Kidney (tissue), 22 donors: ENCODE measurements at places on chromosomes 7 and 10. TPM values are rescaled to one million over a fixed set of nuclear protein-coding genes. Genes with fewer than 3 reads are reported as not detected.

- peak overlapping the region; percentile 70 for H3K4me3 ChIP-seq
- no peaks in the 10 kb centered on the region for H3K36me3 ChIP-seq
- peaks cover 7% of the 10 kb centered on the region for H3K4me1 ChIP-seq
These were observed 589 bp downstream of the LDB1 start for GRCh38 chr10:102119417-102120141.

GRCh38 chr10:31399171-31399570 is 80.2 kb downstream of the ZEB1 start:
- DNase-seq, result no peak
- H3K27ac ChIP-seq, result no peak overlapping the region
- no peaks in the 10 kb centered on the region for H3K4me1 ChIP-seq

GRCh38 chr7:113076703-113077102 is 9.9 kb downstream of the GPR85 start:
- H3K4me1 ChIP-seq, result no peaks in the 10 kb centered on the region
- H3K36me3 ChIP-seq, result no peaks in the 10 kb centered on the region
- H3K4me3 ChIP-seq, result no peak overlapping the region
- DNase-seq, result no peak

GRCh38 chr7:113374955-113375354 is 256.6 kb upstream of the SMIM30 start:
- H3K4me3 ChIP-seq, result no peak overlapping the region
- H3K36me3 ChIP-seq, result no peaks in the 10 kb centered on the region
- H3K27me3 ChIP-seq, result no peaks in the 10 kb centered on the region
- DNase-seq, result no peak
- no peaks in the 10 kb centered on the region for H3K4me1 ChIP-seq

DNA sequence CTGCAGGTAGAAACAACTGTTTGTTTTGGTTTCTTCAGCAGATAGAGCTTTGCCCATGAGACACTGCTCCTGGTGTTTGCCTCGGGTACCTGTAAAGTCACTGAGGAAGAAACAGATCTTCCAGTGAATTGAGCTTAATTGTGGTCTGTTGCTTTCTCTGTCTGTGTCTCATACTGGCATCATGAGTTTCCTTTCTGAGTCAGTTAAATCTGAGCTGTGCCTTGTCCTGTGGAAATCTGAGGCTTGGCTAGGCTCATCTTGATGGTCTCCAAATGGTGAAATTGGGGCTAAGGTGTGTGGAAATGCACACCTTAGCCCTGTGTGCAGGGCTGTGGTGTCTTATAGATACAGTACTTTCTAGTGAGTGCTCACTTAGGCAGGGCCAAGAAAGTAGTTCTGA is 67.4 kb downstream of the GBF1 start:
- no peaks in the 10 kb centered on the region for H3K36me3 ChIP-seq
- no peak for DNase-seq
- no peak overlapping the region for H3K4me3 ChIP-seq

Gene TACC2
- 81.0 TPM for total RNA-seq

DNA sequence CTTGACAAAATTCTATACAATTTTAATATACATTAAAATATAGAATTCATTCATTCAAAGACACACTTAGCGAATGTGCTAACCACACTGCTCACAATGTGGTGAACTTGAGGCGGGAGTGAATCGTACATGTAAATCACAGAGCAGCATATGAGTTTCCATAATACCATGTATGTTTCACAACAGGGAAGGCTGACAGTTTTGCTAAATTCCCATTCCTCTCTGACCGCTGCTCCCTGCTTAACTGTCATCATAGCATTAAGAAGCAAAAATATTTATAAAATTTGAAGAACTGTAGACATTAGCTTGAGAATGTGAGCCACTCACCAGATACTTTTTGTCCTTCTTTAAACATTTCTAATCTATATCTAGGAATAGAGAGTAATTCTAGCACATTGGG is 763.3 kb downstream of the MAGI2 start:
- no peaks in the 10 kb centered on the region for H3K27me3 ChIP-seq
- no peak for DNase-seq
- H3K4me3 ChIP-seq, result no peak overlapping the region
- H3K4me1 ChIP-seq, result no peaks in the 10 kb centered on the region

- H3K27me3 ChIP-seq, result no peaks in the 10 kb centered on the region
- no peak overlapping the region for H3K4me3 ChIP-seq
- H3K36me3 ChIP-seq, result no peaks in the 10 kb centered on the region
- H3K4me1 ChIP-seq, result no peaks in the 10 kb centered on the region
- peak; percentile 87 for DNase-seq
- H3K27ac ChIP-seq, result no peak overlapping the region
These were observed 193.8 kb upstream of the CCDC6 start for GRCh38 chr10:60099998-60100747.

Gene SEMA3C
- total RNA-seq, result 17.2 TPM

- H3K4me3 ChIP-seq, result no peak overlapping the region
- no peaks in the 10 kb centered on the region for H3K36me3 ChIP-seq
- DNase-seq, result no peak
- H3K4me1 ChIP-seq, result no peaks in the 10 kb centered on the region
- H3K27ac ChIP-seq, result peak overlapping the region; percentile 43
- H3K27me3 ChIP-seq, result no peaks in the 10 kb centered on the region
These were observed 20.3 kb downstream of the CFAP46 start for GRCh38 chr10:132921818-132922807.

Gene CPXM2
- total RNA-seq, result 18.1 TPM

DNA sequence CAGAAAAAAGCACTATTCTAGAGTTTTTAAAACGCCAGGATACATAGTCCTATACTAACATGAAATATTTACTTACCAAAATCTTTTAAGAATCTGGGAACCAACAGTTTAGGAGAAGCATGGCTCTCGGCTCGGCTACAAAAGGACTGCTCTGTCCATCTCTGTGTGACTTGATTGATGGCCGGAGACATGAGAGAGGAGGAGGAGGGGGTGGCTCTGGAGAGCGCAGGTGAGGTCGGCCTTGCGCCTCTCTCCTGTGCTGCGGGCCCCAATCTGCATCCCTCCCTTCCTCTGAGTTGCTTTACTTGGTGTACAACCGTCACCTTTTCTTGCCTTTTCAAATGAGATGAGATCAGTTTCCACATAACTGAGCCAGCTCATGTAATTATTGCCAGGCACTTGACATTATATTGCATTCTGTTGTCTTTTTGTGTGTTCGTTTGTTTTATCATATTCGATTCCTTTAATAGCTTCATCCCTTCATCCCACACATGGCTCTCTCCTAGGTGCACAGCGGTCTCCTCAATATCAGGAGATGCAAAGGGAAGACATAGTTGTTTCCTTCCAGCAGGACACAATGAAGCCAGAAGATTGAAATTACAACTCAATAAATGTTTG is 87.8 kb upstream of the KLF6 start:
- H3K4me1 ChIP-seq, result peaks cover 3% of the 10 kb centered on the region
- H3K36me3 ChIP-seq, result no peaks in the 10 kb centered on the region
- H3K4me3 ChIP-seq, result no peak overlapping the region
- no peaks in the 10 kb centered on the region for H3K27me3 ChIP-seq
- no peak for DNase-seq

GRCh38 chr7:107172276-107173032 is 3.7 kb downstream of the HBP1 start:
- no peak for DNase-seq
- no peaks in the 10 kb centered on the region for H3K4me1 ChIP-seq
- no peaks in the 10 kb centered on the region for H3K27me3 ChIP-seq

- no peaks in the 10 kb centered on the region for H3K27me3 ChIP-seq
- peak; percentile 80 for DNase-seq
- H3K27ac ChIP-seq, result peak overlapping the region; percentile 39
- H3K4me1 ChIP-seq, result peaks cover 2% of the 10 kb centered on the region
- peak overlapping the region; percentile 70 for H3K4me3 ChIP-seq
These were observed 719 bp downstream of the DPY19L1 start for GRCh38 chr7:35036361-35037171.

DNA sequence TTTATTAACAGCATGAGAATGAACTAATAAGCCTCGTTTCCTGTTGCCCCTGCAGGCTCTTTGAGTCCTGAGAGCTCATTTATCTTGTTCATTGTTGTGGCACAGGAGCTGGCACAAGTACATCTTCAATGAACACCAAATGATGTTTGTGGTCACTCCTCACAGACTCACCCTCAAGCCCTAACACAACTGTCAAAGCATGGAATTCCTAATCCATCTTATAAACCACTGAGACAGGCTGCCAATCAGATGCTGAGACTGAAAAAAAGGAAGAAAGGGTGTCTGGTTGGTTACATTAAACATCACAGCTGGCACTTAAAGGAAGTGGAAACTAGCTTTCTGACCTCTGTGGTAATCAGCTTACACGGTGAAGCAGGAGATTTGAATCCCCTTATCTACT is 7.7 kb upstream of the CCDC172 start:
- H3K4me3 ChIP-seq, result no peak overlapping the region
- no peaks in the 10 kb centered on the region for H3K36me3 ChIP-seq
- no peak overlapping the region for H3K27ac ChIP-seq

GRCh38 chr10:6588845-6589244 is 8.8 kb upstream of the PRKCQ start:
- H3K27ac ChIP-seq, result no peak overlapping the region
- DNase-seq, result no peak
- no peaks in the 10 kb centered on the region for H3K4me1 ChIP-seq
- no peaks in the 10 kb centered on the region for H3K27me3 ChIP-seq
- H3K4me3 ChIP-seq, result no peak overlapping the region
- H3K36me3 ChIP-seq, result no peaks in the 10 kb centered on the region

Gene PAPSS2
- total RNA-seq, result 84.2 TPM

Gene PKD2L1
- total RNA-seq, result not detected

GRCh38 chr10:30495687-30496086 is 61.7 kb downstream of the MAP3K8 start:
- no peak for DNase-seq
- no peak overlapping the region for H3K4me3 ChIP-seq
- no peaks in the 10 kb centered on the region for H3K4me1 ChIP-seq
- no peaks in the 10 kb centered on the region for H3K27me3 ChIP-seq
- no peak overlapping the region for H3K27ac ChIP-seq
- no peaks in the 10 kb centered on the region for H3K36me3 ChIP-seq

Gene GIMAP5
- 30.0 TPM for total RNA-seq

DNA sequence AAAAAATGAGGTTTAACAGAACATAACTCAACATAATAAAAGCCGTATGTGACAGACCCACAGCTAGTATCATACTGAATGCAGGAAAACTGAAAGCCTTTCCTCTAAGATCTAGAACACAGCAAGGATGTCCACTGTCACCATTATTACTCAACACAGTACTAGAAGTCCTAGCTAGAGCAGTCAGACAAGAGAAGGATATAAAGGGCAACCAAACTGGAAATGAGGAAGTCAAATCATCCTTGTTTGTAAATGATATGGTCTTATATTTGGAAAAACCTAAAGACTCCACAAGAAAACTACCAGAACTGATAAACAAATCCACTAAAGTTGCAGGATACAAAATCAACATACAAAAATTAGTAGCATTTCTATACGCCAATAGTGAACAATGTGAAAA is 45.9 kb downstream of the C10orf71 start:
- H3K4me3 ChIP-seq, result no peak overlapping the region
- H3K36me3 ChIP-seq, result no peaks in the 10 kb centered on the region
- no peaks in the 10 kb centered on the region for H3K4me1 ChIP-seq
- H3K27me3 ChIP-seq, result no peaks in the 10 kb centered on the region
- DNase-seq, result no peak
- no peak overlapping the region for H3K27ac ChIP-seq

Gene TEX36
- not detected for total RNA-seq

GRCh38 chr10:4846775-4847174 is 20.8 kb downstream of the AKR1E2 start:
- H3K36me3 ChIP-seq, result no peaks in the 10 kb centered on the region
- H3K4me1 ChIP-seq, result no peaks in the 10 kb centered on the region
- H3K4me3 ChIP-seq, result no peak overlapping the region
- no peak for DNase-seq
- H3K27me3 ChIP-seq, result no peaks in the 10 kb centered on the region

Gene CLDN12
- 43.8 TPM for total RNA-seq

Gene CCDC172
- total RNA-seq, result not detected

Gene ANKRD2
- 3.6 TPM for total RNA-seq

GRCh38 chr7:90337106-90337505 is 9.4 kb upstream of the GTPBP10 start:
- no peaks in the 10 kb centered on the region for H3K27me3 ChIP-seq
- DNase-seq, result no peak
- no peaks in the 10 kb centered on the region for H3K4me1 ChIP-seq

GRCh38 chr10:107163881-107164861 is at the start of gene SORCS1:
TSS of gene SORCS1 (minus strand) at chr10:107164706.
- H3K4me1 ChIP-seq, result peaks cover 2% of the 10 kb centered on the region
- no peaks in the 10 kb centered on the region for H3K36me3 ChIP-seq
- H3K27me3 ChIP-seq, result peaks cover 4% of the 10 kb centered on the region

Gene ITGB8
- 213 TPM for total RNA-seq

DNA sequence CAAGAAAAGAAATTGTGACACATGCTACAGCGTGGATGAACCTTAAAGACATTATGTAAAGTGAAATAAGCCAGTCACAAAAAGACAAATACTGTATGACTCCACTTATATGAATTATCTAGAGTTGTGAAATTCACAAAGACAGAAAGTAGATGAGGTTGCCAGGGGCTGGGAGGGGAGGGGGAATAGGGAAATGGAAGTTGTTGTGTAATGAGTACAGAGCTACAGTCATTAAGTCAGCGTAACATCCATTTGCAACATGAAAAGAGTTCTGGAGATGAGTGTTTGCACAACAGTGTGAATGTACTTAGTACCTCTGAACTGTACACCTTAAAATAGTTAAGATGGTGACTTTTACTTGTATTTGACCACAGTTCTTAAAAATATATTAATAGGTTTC is 112.1 kb upstream of the CDK1 start:
- H3K27ac ChIP-seq, result no peak overlapping the region
- DNase-seq, result no peak
- H3K4me1 ChIP-seq, result no peaks in the 10 kb centered on the region
- H3K36me3 ChIP-seq, result no peaks in the 10 kb centered on the region
- no peak overlapping the region for H3K4me3 ChIP-seq

Gene TRPV5
- total RNA-seq, result 1.4 TPM

DNA sequence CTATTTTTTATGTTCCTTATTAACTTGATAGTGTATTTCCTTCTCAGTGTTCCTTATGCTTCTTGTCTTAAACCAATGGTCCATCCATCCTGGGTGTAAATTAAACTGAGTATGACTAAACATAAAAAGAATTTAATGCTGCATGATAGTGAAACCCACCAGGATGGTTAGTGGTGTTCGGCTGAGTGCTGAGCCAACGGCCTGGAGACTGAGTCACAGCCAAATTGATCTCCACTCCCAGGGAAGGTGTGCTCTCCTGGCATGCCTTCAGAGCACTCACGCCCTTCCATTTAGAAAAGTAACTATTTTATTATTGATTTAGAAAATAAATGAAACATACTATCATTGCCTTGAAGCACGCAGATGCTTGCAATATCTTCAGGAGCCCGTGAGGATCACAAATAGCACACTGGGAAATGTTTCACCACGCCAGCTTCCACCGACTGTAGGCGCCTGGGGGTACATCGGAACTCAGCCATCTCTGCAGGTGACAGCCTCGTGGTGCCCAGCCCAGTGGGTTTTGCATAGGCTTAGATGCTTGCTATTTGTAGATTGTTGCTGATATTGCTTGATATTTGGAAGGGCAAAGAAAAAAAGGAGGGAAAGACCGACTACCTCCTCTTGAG is 40.0 kb upstream of the LOXL4 start:
- H3K36me3 ChIP-seq, result no peaks in the 10 kb centered on the region
- no peaks in the 10 kb centered on the region for H3K27me3 ChIP-seq
- no peak overlapping the region for H3K4me3 ChIP-seq
- DNase-seq, result no peak
- no peak overlapping the region for H3K27ac ChIP-seq
